ENCODE measurements at places on chromosomes 5 and 9.

- no peak for DNase-seq
Measured at GRCh38 chr9:76454311-76454710, 4.7 kb upstream of the GCNT1 start.

DNA sequence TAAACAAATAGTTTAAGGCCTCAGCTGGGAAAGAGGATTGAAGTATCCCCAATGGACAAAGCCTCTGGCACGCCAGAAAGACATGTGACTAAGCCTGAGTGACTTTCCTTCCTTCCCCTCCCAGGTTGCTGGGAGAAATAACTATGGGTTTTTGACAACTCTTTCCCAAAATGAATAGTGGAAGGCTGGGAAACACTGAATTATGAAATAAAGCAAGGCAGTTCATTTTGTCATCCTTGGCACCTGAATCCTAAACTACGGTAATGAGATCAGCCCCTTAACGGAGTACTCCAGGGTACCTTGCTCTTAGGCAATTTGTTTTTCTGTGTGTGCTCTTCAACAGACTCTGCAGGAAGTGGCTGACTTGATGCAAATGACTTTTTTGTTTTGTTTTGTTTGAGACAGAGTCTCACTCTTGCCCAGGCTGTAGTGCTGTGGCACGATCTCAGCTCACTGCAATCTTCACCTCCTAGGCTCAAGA is 75.2 kb downstream of the LMNB1 start:
- no peak for DNase-seq

DNA sequence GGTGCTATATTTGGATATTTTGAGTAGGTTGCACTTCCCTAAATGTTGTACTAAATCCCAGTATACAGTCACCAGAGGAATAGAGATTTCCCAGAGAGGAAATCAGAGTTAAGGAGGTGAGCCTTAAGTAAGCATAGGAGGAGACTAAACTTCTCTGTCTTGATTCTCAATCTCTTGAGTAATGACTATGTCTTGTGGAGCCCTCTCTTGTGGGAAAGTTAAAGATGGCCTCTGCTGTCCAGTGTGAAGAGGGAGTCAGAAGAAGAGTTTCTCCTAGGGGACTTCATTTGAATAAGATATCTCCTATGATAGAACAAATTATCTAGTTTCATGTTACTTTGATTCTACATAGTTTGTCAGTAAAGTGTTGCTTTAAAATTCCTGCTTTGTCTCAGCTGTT is 502.5 kb downstream of the PDE4D start:
- no peak for DNase-seq

DNA sequence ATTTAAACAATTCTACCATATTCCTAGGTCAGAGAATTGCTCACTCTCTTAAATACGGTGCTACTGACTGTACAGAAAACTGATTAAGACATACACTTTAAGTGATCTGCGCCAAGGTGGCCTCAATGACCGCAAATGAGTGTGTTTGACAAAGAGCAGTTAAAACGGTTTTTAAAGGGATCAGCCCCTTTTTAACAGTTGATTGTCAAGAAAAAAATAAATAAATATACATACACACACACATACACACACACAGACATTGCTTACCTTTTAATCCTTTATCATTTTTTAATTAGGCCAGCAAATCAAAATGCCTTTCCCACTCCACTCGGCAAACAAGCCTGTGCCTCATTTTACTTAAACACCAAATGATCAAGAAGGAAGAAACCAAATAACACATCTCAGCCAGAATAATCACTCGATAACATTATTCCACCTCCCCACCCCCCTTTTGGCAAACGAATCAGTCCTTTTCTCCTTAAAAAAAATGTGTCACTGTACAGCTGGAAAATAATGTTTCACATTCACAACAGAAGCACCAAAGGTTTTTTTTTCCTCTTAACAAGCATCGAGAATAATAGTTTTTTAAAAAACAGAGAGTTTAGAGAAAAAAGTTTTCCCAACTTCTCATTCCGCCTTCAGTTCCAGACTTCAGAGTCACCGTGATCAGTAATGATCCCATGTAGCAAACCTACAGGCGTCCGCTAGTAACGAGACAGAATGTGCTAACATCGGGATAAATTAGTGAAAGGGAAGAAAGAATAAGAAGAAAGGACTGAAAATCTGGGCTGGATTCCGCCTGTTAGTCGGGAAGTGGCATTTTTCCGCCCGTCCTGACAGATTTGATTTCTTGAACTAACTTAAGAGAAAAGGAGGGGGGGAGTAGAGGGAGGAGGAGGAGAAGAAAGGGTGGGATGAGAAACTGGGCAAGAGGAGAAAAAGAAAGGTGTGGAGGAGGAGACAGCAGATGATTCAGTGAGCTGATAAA is at the start of gene ZNF608:
ZNF608 (minus strand) TSS at position 712 of the 988 bp plus-strand sequence. CDS start 1,650 bp downstream, outside the sequence.
- DNase-seq, result no peak

GRCh38 chr5:81626524-81626923 is 124.4 kb downstream of the SSBP2 start:
- DNase-seq, result no peak

DNA sequence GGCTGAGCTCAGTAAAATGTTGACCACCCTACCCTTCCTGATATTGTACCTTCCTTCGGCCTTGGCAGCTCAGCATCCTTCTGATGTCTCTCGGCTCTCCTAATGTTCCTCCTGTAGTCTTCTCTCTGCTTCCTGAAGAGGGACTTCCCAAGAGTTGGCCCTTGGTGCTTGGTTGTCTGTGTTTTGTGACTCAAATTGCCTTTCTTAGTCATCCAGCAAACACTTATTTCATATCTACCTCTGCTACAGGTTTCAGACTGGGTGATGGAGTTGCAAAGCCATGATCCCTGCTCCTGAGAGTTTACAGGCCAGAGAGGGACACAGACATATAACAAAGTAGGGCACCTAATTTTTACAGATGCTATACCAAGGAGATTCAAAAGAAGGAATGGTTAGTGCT is 70.1 kb downstream of the SV2C start:
- no peak for DNase-seq

DNA sequence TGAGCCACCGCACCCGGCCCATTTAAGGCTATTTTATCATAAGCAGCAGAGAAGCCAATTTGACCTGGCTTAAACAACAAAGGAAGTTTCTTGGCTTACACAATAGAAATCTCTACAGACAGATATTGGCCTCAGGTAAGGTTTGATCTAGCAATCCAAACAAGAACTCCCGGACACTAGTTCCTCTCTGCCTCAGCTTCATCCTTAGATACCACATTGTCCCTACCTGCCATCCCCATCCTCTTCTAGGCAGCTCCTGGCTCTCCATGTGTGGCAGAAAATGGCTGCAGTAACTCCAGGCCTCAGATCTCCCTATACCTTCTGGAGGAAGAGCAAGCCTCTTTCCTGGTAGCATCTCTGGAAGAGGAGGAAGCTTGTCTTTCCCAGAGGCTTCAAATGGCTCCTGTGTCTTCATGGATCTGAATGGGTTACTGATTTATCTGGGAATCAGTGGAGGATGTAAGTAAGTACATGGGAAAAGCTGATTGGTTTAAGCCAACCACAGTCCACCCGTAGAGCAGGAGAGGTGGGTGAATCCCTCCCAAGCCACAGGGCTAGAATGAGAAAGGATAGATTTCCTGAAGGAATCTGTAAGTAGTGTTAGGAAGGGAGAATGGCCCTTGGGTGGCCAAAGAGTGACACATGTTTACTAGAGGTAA is 26.7 kb upstream of the AOPEP start:
- no peak for DNase-seq

DNA sequence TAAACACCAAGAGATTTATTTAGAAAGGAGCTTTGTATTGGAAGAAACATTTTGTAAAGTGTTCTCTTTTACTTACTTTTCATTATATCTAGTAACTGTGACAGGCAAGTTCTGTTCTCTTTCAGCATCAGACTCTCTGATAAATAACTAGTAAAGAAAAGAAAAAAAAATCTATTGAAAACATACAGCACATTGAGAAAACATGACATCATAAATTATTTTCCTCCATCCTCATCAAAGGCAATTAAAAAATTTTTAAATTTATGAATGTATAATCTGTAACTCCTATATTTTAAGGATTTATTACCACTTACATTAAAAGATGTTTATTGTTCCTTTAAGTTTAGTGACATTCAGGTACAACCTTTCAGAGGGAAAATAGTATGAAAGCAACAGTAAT is 11.1 kb downstream of the CCNH start:
- DNase-seq, result no peak

GRCh38 chr9:87390361-87390760 is 107.3 kb upstream of the DAPK1 start:
- DNase-seq, result no peak

- DNase-seq, result no peak
Measured at GRCh38 chr9:88923653-88924288, 67.5 kb upstream of the S1PR3 start.

- peak; percentile 67 for DNase-seq
Measured at GRCh38 chr5:180809403-180810209, 7.0 kb upstream of the MGAT1 start.

- no peak for DNase-seq
Measured at GRCh38 chr5:126462239-126463014, 39.2 kb downstream of the GRAMD2B start.

DNA sequence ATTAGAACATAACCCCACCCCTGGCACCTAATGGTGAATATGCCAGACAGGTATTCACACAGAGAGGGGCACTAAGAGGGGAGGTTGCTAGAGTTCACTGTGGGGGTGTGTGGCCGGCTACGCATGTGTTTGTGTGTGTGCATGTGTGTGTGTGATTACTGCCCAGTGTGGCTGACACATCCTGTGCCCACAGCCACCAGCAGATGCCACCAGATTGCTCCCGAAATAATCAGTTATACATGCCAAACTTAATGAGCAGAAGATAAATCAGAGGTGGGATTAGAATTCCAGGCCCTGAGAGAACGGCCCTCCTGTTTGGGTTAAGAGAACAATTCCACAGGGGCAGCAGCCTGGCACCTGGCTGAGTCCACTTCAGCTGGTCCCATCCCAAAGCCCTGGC is 91.8 kb upstream of the TBCA start:
- DNase-seq, result no peak

- DNase-seq, result no peak
Measured at GRCh38 chr5:170436335-170436734, 47.2 kb upstream of the KCNMB1 start.

- DNase-seq, result no peak
Measured at GRCh38 chr5:118891252-118891651, 97.1 kb downstream of the DTWD2 start.

- no peak for DNase-seq
Measured at GRCh38 chr9:34991607-34992375, 2.2 kb downstream of the DNAJB5 start.

- peak; percentile 18 for DNase-seq
Measured at GRCh38 chr9:98168941-98169488, 23.4 kb downstream of the CORO2A start.

DNA sequence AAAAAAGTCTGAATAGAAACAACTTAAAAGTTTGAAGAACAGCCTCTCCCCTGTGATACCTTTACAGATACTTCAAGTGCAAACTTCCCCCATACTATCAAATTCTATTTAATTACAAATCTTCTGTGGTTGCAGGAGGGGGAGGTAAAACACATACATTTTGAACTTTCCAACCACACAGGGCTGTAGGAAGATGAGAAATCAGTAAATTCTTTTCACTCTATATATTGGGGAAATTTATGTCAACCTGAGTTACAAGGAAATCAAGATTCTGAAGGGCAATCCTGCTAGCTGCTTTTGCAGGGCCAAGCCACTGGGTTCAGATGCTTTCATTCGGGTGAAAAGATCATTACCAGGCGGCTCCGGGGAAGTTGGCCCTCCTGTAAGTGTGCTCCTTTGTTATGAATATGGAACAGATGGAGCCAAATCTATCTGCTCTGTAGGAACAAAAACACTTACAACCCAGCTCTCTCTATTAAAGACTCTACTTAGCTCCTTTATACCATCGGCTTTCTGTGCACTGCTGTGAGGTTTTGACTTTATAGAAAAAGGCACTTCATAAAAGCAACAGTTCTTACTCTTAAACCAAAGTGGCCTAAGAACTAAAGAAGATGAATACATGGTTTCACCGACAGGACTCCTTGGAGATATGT is 269.1 kb downstream of the EFNA5 start:
- DNase-seq, result no peak

GRCh38 chr5:124310453-124310852 is 436.0 kb downstream of the ZNF608 start:
- no peak for DNase-seq

GRCh38 chr5:38494763-38495162 is 61.7 kb downstream of the LIFR start:
- DNase-seq, result no peak

- DNase-seq, result no peak
Measured at GRCh38 chr5:146079695-146080373, 25.5 kb downstream of the PLAC8L1 start.

- DNase-seq, result no peak
Measured at GRCh38 chr9:95506678-95507463, 9.9 kb downstream of the PTCH1 start.

DNA sequence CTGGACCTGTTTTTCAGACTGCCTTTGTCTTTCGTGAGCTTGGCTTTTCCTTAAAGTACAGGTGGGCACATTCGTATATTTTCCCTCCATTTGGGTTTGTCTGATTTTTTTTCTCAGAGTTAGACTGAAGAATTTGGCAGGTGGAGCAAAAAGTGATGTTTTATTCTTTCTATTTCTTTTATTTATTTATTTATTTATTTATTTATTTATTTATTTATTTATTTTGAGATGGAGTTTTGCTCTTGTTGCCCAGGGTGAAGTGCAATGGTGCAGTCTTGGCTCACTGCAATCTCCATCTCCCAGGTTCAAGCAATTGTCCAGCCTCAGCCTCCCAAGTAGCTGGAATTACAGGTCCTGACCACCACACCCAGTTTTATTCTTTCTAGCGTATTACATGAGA is 1805.1 kb upstream of the WWC1 start:
- no peak for DNase-seq

- DNase-seq, result no peak
Measured at GRCh38 chr5:159448-160172, 31.7 kb upstream of the LRRC14B start.

GRCh38 chr9:113503131-113503541 is 39.6 kb downstream of the RGS3 start:
- no peak for DNase-seq

DNA sequence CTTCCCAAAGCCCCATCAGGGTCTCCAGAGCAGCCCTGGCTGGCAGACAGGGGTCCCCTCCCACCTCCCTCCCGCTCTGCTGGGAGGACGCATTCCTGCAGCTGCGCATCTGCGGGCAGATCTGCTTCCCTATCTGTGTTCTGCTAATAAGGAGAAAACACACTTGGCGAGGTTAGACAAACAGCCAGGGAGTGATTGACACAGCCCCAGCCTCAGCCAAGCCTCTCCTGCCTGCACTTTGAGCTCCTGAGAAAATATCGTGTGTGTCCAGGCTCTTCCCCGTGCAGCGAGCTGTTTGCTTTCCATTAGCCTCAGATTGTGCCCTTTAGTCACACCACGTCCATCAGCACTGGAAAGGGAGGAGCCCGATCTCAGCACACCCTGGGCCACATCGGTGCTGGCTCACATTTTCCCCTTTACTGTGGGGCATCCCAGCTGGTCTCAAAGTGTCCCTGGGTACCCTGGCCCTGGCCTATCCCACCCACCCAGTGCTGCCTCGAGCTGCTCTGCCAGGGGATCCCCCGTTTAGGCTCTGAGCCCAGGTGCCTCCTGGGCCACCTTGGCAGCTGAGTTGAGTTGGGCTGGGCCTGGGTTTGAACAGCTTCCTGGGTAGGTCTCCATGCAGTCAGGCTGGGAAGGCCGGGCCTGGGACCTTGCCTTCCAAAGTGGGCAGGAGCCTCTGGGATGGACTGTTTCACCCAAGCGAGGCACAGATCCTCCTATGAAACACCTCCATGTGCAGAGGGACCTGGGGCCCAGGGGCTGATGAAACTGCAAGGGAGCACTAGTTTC is 61.1 kb downstream of the BARX1 start:
- no peak for DNase-seq

All from activated CD8-positive, alpha-beta memory T cell treated with anti-CD3 and anti-CD28 coated beads for 1 hour (primary cell).